ENCODE measurements at places on chromosomes 7 and 10.

DNA sequence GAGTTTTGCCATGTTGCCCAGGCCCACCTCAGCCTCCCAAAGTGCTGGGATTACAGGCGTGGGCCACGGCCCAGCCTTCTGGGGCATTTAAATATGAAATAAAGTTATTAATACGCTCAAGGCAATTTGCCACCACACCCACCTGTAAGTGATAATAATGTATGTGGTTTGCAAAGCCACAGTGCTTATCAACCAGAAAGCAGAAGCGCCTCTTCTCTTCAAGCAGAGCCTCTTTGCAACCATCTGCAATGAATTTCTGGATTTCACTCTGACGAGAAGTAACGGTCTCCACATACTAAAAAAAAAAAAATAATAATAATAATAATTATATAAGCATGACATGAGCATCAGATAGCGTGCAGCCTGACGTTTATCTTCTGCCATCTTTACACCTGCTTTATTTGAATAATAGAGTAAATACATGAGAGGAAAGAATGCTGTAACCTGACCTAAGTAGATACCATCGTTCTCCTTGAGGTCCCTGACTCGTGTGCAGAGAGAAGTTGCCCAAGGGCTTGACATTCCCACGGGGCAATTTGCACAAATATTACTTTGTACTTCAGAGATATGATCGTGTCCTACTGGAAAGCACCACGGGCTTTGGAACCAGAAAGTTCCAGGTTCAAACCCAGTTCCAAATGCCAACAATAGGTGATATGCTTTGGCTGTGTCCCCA lies 34.0 kb downstream of the BRI3 start:
- DNase-seq: no peak

GRCh38 chr10:26697163-26697921 lies at the start of gene PDSS1:
Gene PDSS1 (plus strand): TSS chr10:26697701. CDS start chr10:26697712, 11 bp downstream.
- DNase-seq: peak; percentile 95

GRCh38 chr7:37259319-37259821 lies 189.3 kb downstream of the ELMO1 start:
- no peak for DNase-seq

- DNase-seq: no peak
Measured at GRCh38 chr7:81327468-81328266, 408.8 kb upstream of the SEMA3C start.

DNA sequence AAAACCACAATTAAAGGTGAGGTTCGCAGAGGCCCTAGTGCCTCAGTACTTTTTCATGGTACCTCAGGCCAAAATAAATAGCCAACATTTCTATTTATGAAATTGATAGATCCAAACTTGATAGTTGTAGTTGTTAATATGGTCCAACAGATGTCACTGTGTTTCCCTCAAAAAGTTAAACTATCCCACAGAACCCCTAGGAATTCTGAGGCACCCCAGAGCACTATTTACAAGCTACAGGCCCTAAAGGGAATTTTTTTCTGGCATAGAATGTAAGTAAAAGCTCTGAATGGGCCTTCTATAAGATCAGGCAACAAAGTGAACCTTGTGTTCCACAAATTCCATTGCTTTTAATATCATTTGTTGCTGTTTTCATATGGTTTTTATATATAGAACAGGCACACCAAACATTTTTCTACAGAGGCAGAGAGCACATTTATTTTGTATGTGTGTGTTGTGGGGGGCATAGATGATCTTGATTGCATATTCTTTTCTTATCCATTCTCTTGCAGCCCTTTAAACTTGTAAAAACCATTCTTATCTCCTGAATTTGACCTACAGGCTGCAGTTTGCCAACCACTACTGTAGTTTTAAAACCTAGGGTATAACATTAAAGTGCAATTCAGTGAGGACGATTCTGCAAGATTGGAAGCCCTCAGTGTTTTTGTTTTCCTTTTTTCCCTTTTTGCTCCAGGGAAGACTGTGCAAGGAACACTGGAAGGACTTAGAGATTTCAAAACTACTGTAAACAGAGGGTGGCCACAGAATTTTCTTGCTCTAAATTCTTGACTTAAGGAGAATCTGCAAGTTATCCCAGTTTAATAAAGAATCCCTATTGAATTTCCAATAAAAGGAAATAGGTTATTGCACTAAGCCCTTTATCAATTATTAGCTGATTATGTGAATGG lies 3.5 kb upstream of the ARL4A start:
- peak; percentile 35 for DNase-seq

- DNase-seq: no peak
Measured at GRCh38 chr10:95793401-95794045, 37.6 kb downstream of the ENTPD1 start.

DNA sequence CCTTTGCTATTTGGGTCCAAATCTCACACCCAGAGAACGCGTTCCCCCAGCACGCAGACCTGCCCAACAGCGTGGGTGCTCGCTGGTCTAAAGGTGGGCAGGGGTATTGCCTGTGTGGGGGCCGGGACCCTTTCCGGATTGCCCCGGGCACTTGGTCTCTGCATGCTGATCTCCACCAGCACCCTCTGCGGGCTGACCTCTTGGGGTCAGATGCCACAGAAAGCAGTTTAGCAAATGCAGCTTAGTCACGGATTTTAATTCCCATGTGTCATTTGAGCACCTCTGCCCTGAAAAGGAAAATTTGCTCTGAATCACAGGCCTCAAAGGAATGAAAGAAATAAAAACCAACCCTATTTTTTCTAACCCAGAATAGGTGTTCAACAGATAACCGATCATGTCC lies 46.7 kb downstream of the PKD1L1 start:
- DNase-seq: peak; percentile 21

GRCh38 chr7:22569586-22570321 lies 69.8 kb upstream of the STEAP1B start:
- no peak for DNase-seq

DNA sequence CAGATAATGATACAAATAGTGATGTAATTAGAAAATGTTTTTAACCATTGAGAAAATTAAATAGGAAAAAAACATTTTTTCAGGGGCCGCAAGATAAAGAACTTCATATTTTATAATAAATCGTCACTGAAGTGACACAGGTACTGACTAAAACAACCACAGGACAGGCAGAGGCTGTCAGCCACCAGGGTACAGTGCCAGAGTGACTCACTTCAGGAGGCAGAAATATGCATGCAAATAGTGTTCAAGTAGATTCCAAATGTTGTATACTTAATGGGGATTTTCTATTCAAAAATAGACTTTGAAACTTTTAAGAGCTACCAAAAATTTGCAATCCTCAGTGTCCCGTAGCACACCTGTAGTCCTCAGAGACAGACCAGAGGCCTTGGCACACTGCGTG lies 68.6 kb downstream of the FRMPD2 start:
- no peak for DNase-seq

- no peak for DNase-seq
Measured at GRCh38 chr7:45106-46090, 147.0 kb upstream of the FAM20C start.

- no peak for DNase-seq
Measured at GRCh38 chr10:71996592-71997371, 32.6 kb downstream of the CHST3 start.

DNA sequence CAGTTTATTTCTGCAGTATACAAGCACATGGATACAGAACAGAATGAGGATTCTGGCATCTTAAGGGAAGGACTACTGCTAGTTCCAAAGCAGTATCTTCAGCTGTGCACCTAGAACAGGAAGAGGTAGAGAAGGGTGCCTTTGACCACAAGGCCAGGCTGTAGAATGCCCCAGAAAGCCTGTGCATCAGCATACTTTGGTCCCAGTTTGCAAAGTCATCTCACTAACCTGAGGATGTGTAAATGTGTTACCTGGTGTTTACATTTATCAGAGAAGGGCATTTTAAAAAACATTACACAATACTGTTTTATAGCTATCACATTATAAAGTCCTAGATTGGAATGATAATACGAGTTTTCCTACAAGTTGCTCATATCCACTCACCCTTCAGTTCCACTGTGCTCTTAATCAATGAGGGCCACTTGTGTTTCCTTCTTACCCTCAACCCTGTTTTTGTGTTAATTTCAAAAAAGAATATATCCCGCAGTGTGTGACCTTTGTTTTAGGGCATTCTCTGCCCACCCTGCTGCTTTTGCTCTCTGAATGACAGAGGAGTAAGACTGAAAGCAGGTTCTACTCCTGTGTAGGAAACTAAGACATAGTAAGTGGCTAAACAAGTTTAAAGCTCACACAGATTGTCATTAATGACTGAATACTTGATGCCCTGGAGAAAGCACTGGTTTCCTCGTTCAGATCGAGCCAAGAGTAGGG lies 3.4 kb downstream of the SLC35G1 start:
- no peak for DNase-seq

- no peak for DNase-seq
Measured at GRCh38 chr7:41617987-41618386, 84.9 kb downstream of the INHBA start.

DNA sequence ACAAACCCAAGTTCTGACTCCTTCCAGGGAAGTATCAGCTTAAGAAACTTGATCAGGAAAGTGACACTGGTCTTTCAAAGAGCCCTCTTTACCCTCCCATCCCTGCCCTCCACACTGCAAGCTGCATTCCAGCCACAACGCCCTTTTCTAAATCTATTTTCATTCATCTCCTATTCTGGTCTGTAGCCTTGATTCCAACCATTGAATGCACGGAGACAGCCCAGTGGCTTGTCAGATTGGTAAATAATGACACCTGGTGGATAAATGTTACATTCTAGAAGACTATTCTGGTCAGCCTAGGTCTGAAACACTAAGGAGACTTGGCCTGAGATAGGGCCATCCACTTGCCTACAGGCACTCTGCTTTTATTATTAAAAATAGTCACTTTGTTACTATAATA lies 20.9 kb downstream of the MORN4 start:
- DNase-seq: peak; percentile 71

DNA sequence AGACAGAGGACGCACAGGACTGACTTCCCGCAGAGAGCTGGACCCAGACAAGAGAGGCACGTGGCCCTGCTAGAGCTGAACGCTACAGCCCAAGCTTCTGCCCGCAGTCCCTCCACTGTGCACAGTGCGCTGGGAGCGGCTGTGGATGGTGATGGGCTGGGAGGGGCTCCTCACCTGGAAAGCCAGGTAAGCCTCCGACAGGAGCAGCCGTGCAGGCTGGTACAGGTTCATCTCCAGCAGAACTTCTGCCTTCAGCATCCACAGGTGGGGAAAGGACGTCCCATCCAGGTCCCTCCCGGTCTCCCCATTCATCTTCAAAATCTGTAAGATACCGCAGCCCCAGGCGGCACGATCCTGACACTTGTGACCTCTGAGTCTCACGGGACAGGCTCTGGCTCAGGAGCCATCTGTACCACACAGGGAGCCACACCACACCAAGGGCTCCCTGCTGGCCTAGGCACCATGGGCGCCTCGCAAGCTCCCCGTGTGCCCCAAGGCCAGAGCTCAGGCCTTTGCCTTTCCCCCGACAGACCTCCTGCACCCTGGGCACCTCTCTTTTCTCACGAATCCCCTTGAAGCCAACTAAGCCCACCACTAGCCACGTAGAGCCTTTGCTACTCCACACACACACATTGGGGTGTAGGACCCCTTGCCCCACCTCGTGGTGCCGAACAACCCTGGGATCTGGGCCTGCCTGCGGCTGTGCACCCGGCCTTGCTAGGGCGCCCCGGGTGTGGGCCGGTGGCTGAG lies 76.3 kb downstream of the CFAP46 start:
- DNase-seq: no peak

GRCh38 chr10:80516506-80517075 lies 21.1 kb upstream of the SH2D4B start:
- no peak for DNase-seq

DNA sequence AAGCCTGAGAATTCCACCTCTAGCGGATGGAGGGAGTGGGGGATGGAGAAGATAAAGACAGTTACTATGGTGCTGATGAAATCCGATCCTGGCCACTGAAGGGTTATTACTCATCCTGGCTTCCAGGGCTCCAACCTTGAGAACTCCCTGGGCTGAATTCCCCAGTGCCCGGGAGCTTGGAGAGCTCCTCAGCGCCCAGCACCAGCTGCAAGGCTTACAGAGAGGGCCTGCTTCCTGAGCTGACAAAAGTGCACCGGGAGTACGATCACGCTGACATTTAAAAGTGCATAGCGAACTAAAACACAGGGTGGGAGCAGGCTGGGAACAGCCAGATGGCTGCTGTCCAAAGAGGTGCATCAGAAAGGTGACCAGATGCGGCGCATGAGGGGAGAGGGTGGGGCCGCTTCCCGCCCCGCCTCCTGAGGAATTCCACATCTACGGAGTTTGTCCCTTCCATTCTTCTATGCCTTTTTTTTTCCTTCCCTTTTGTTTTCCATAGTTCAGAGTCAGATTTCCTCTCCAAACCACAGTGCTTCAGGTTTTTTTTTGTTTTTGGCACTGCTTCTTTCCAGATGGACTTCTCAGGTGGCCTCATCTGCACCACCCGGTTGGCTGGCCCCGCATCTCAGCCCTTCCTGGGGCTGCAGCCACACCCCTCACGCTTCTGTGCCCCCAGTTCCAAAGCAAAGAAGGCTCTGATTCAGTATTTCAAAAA lies 62.4 kb upstream of the MKRN1 start:
- peak; percentile 87 for DNase-seq

DNA sequence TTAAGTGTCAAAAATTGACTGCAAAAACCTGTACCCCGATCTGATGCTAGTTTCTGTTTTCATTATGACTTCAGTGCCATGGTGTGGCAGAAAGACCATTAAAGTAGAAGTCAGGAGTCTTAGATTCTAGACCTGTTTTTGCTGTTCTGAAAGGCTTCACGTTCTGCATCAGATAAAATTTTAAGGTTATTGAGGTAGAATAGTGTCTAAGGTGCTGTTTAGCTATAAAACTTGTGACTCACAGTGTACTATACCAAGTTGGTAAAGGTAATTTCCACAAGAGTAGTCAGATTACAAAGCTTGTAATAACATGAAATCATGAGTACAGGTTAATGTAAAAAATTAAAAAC lies 38.6 kb downstream of the ZNRF2 start:
- no peak for DNase-seq

- no peak for DNase-seq
Measured at GRCh38 chr7:49850921-49851613, 77.6 kb downstream of the VWC2 start.

DNA sequence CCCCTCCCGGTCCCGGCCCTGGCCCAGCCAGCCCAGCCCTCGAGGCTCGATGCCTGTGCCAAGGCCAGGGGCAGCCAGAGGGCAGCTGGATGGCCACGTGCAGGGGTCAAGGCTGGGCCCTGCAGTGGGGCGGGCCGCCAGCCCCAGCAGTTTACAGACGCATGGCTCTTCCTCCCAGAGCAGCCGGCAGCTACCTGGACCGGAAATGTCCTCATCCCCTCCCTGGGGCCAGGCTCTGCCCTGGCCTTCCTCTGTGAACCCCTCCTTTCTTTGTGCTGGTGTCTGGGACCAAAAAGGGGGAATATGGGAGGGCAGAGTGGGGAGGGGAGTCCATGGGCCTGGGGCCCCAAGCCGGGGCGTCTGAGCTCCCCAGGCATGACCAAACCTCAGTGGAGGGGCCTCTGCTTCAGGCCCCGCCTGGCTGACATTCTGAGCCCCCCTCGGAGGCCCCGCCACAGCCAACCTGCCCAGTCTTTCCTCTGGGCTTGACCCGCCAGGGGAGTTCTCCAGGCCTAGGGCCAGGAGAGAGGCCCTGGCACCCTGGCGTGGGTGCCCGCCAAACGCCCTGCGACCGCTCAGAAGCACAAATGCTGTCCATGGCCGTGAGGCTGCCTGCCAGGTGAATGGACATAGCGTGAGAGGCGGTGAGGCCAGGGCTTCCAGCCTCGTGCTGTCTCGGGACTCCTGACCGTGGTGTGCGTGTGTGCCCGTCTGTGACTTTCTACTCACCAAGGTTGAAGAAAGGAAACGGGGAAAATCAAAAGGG lies 24.7 kb upstream of the AMZ1 start:
- DNase-seq: no peak

Data from GM03348 (cell line).